ENCODE measurements at places on chromosomes 7 and 10.

DNA sequence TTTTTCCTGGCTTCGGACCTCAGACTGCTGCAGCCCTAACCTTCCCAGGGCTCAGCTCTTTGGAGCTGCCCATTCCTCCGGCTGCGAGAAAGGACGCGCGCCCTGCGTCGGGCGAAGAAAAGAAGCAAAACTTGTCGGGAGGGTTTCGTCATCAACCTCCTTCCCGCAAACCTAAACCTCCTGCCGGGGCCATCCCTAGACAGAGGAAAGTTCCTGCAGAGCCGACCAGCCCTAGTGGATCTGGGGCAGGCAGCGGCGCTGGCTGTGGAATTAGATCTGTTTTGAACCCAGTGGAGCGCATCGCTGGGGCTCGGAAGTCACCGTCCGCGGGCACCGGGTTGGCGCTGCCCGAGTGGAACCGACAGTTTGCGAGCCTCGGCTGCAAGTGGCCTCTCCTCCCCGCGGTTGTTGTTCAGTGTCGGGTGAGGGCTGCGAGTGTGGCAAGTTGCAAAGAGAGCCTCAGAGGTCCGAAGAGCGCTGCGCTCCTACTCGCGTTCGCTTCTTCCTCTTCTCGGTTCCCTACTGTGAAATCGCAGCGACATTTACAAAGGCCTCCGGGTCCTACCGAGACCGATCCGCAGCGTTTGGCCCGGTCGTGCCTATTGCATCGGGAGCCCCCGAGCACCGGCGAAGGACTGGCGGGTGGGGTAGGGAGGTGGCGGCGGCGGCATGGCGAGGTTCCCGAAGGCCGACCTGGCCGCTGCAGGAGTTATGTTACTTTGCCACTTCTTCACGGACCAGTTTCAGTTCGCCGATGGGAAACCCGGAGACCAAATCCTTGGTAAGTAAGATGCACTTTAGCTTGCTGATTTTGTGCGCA is at the start of gene PLXDC2:
PLXDC2 (plus strand) TSS at position 22 of the 820 bp plus-strand sequence.
- DNase-seq: no peak

GRCh38 chr10:118732245-118733165 is 22.3 kb downstream of the CACUL1 start:
- no peak for DNase-seq

DNA sequence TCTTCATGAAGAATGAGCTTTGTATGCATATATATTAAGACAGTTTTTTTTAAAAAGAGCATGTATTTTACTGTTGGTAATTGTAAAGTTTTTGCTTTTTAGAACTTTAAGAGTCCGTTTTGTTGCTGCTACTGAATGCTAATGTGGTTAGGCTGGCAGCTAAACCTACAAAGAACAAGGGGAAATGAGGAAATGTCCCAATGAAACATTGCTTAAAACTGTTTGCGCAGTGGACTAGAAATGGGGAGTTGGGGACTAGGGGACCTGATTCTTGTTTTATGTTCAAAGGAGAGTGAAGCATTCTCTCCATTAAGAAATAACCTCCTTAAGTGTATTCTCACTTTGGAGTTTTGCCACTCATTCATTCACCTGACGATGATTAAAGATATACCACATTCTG is 5.7 kb downstream of the NRF1 start:
- no peak for DNase-seq

- DNase-seq: no peak
Measured at GRCh38 chr7:24707988-24708615, 49.2 kb downstream of the GSDME start.

DNA sequence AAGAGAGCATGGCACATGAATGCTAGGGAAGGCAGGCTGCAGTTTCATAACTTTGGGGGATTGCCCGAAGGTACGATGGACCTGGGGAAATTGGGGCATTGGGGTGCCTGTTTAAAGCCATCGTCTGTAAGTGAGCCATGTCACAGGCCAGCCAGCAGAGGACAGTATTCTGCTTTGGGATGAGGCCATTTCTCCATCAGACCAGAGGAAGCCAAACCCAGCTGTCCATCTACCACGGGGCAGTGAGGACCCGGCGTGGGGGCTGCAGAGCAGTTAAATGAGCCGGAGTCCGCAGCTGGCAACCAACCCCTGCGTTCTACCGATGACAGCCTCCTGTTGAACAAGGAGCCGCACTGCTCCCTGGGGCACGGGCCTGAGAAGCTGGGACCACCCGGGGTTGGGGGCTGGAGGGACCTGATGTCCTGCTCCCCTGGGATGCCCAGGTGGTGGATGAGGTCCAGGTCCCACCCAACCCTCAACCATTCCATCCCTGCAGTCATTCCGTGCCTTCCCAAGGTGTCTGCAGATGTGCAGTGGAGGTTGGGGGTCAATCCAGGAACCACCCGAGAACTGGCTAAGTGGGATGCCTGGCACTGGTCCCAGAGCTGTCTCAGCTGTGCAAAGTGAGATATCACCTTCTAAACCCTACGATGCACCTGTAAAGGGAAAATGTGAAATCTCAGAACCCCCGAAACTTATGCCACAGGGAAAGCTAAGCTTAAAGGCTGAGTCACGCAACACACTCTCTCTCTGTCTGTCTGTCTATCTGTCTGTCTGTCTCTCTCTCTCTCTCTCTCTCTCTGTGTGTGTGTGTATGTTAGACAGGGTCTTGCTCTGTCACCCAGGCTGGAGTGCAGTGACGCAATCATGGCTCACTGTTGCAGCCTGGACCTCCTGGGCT is 12.1 kb upstream of the RHBDD2 start:
- no peak for DNase-seq

- no peak for DNase-seq
Measured at GRCh38 chr10:15336211-15336610, 34.9 kb downstream of the FAM171A1 start.

GRCh38 chr10:110504111-110504735 is 6.5 kb downstream of the DUSP5 start:
- peak; percentile 46 for DNase-seq

DNA sequence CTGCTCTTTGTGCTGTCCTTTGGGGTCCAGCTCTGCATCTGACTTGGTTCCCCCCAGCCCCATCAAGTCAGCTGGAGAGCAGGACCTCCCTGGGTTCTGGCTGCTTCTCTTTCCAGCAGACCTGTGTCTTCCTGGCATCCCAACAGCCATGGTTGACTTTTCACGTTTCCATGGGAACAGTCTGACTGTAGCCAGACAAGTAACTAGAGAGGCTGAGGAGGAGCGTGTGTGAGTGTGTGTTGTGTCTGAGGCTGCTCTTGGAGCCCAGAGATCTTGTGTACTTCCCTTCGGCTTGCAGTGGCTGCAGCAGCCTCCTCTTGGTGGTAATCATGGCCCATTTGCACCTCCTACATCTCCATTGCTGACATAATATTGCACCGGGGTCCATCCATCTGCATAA is 332.0 kb downstream of the RPS24 start:
- DNase-seq: no peak

- DNase-seq: no peak
Measured at GRCh38 chr7:1141651-1142050, 18.3 kb downstream of the ZFAND2A start.

All from activated CD4-positive, CD25-positive, alpha-beta regulatory T cell treated with anti-CD3 and anti-CD28 coated beads, Interleukin-2, amount 50 U/mL, for 16 hours (primary cell).